Activated CD8-positive, alpha-beta memory T cell treated with anti-CD3 and anti-CD28 coated beads, Interleukin-2, amount 50 U/mL, for 4 hours (primary cell): ENCODE measurements at places on chromosomes 3 and 15.

GRCh38 chr15:69026355-69026754 lies 11.9 kb downstream of the NOX5 start:
- no peak for DNase-seq

GRCh38 chr3:149781741-149782140 lies 10.6 kb downstream of the ANKUB1 start:
- DNase-seq: no peak

DNA sequence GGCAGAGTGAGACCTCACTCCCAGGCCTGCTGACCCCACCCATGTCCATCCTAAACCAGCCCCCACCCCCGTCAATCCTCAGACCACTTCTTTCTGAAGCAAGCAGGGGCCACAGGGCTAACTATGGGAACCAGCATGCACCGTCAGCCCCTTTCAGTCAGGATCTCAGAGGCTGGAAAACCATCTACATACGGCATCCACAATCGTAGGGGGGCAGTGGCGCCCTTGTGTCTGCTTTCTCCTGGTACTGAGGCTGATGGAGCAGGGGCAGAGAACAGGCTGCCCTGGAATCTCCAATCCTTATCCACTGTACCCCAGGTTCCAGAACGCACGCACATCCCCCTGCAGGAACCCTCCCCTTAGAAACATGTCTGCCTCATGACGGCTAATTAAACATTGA lies 56.6 kb downstream of the XXYLT1 start:
- no peak for DNase-seq

- DNase-seq: no peak
These were observed 25.0 kb upstream of the TM4SF1 start for GRCh38 chr3:149402481-149402880.

DNA sequence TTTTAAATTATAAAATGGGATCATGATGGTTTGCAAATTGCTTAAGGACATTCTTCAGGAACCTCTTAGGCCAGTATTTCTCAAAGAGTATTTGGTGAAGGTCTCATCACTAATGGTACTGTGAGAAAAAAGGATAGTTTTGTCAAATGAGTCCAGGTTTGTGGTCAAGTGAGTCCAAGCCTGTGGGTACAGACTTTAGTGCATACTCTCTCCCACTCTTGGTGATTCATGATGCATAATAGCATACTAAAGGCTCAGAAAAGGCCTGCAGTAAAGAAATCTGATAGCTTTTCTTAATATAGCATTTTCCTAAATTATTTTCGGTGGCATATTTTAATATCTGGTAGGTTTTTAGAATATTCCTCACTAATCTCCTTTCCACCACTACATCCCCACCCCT lies 20.0 kb downstream of the BOC start:
- no peak for DNase-seq

DNA sequence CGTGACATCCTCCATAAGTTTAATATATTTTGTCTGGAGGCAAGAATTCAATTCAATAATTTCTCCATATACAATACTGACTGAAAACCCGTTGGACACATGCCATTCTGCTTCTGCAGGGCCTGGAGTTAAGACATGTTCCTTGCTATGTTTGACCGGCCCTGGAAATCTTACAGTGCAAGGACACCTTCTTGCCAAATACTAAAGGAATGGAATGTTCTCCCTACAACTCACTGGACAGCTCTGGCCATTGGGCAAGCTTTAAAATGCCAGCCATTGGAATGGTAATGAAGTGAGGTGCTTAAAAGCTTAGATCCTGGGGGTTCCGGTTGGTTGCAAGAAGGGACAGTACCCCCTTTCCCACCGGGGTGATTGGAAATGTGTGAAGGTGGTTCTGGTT lies 329.8 kb upstream of the PROK2 start:
- no peak for DNase-seq

GRCh38 chr3:6560259-6560658 lies 300.7 kb upstream of the GRM7 start:
- DNase-seq: no peak

DNA sequence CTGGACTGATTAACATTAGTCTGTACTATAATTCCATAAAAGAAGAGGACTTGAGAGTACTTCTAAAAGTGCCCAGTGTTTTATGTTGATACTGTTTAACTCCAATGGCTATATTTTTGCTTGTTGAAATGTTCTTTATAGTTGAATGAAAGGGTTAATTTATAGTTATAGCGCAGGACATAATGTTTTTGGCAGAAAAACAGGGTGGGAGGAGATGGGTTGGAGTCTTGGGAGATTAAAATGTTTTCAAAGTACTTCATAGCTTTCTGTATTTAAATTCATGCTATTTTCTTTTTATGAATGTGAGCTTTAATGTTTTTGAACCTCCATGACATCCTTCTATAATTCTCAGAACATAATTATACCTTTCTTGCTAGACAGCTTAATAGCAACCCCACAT lies 108.2 kb downstream of the CNTN3 start:
- no peak for DNase-seq

DNA sequence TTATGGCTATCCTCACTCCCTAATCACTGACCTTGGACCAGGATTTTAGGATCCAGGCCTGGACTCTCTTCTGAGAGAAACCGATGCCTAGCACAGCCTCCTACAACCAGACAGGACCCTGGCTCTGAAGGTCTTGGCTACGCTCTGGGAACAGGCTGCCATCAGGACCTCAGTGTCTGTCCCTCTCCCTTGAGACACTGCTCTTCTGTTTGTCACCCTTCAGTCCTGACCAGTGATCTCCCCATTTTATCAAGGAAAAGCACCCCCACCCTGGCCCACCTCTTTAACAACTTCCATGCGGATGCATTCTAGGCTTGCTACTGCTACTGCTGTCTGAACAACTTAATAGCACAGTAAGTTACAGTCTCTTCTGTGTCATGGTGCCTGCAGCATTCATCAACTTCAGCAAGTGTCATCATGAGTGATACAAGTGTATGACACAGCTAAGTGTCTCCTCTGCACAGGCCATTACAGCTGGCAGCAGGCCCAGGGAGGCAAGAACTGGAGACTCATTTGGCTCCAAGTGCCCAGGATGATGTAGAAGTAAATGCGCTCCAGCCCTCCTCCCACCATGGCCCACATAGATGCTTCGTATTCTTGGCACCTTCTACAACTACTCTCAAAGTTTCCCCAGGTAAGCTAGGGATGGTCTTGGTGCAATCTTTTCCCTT lies 302.4 kb downstream of the EPHB1 start:
- no peak for DNase-seq

- no peak for DNase-seq
These were observed 28.0 kb downstream of the SENP7 start for GRCh38 chr3:101484805-101485620.

- DNase-seq: no peak
These were observed 209.3 kb upstream of the SATB1 start for GRCh38 chr3:18634461-18634860.
